Stomach (tissue), 19 donors: ENCODE measurements at places on chromosomes 12 and 14. TPM values are rescaled to one million over a fixed set of nuclear protein-coding genes. Genes with fewer than 3 reads are reported as not detected.

GNB3 gene
- 0.89 TPM for total RNA-seq

- DNase-seq: no peak
Observed at GRCh38 chr12:64269161-64269560, 47.1 kb upstream of the KICS2 start.

- DNase-seq: no peak
Observed at GRCh38 chr12:57628280-57629191, 4.5 kb downstream of the B4GALNT1 start.

CCND2 gene
- 89.0 TPM for total RNA-seq

LBHD2 gene
- not detected for total RNA-seq

- DNase-seq: peak; percentile 61
Observed at GRCh38 chr14:86510491-86510890, 980.5 kb downstream of the FLRT2 start.

FGF6 gene
- total RNA-seq: not detected

DNA sequence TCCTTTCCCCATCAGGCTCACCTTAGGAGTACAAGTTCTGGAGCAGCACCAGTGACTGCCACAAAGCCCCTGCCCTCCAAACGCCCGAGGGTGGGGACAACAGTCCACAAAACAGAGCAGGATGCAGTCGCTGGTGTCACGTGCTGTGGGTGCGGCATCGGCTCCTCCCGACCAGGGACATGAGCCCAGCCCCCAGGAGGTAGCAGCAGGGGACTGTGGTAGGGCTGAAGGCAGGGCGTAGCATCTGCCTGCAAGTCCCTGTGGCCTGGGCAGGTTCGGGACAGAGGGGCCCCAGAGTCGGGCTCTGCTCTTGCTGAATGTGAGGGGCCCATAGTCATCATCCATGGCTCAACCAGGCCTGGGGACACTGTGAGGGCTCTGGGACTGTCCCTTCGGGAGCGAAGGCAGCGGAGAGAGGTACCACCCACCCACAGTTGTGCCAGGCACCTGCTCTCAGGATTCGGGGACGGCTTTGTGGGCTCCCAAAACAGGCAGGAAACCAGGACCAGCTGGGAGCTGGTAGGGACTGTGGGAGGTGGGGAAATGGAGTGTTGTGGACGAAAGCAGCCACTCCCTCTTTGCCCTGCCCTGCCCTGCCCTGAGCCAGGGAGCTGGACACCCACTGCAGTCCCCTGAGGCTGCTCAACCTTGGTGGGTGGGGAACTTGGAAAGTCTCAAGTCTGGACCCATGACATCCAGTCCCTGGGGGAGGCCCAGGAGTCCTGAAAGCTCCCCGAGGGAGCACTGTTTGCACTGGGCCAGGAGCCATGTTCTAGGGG lies 30.7 kb downstream of the FBRSL1 start:
- DNase-seq: peak; percentile 67

HEBP1 gene
- 8.2 TPM for total RNA-seq

DNA sequence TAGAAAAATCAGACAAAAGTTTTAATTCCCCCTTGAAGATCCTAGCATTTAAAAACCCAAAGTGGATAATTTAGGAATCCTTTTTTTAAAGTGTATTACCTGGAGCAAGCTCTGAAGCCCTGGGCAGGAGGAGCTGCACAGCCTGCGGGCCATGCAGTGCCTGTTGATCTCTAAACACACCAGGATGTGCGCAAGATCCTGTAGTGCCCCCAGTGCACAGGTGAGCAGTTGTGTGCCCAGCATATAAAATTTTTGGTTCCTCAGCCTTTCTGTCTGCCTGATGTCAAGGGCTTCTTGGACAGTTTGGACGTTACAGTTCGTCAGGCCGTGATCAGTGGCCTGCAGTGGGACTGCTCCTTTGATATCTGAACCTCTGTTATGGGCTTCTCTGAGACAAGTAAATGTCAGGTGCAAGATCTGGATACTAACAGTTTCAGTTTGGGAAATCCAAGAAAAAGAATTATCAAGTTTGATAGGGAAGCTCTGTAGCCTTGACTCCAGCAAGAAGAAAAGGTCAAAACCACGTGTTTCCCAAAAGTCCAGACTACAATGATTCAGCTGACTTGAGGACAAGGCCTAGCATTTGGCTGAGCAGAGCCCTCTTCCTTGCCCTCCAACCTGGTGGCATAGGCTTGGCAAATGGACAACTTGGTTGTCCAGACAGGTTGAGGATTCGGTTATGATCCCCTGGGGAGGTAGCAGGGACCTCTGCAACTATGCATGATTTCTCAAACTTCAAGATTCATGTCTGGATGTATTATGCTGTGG lies 1.0 kb downstream of the ATXN7L3B start:
- no peak for DNase-seq
